ENCODE measurements at places on chromosomes 1 and 21.

DNA sequence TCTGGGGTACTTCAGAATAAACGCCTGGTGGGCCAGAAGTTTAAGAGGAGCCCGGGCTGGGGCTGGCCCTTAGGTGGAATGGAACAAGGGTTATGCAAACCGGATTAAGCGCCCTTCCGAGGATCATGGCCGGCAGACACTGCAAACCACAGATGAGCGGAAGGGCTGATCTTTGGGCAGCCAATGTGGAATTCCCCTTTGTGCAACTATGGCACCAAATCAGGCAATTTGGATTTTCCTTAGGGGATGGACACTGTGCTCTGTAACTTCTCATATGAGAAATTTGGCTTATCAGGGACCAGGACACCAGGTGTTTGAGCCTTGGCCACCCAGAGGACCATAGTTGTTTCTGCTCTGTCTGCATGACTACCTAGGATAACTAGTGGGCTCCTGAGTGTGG is 5.7 kb upstream of the IL10 start:
- no peak for DNase-seq

DNA sequence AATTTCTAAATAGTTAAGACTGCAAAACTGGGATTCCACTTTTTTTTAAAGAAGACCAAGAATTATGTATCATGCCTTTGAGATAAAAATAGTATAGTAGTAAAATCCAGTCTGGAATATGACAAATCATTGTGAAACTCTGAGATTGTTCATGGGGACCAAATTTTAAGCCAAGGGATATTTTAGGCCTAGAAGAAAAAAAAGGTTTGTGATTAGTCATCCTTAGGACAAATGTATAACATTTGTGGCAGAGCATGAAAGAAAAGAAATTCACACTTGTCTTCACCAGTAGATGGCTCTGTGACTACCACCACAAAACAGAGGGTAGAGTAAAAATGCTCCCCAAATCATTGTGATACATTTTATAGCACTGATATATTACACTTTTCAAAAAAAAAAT is 226.1 kb downstream of the KCTD3 start:
- peak; percentile 19 for DNase-seq

DNA sequence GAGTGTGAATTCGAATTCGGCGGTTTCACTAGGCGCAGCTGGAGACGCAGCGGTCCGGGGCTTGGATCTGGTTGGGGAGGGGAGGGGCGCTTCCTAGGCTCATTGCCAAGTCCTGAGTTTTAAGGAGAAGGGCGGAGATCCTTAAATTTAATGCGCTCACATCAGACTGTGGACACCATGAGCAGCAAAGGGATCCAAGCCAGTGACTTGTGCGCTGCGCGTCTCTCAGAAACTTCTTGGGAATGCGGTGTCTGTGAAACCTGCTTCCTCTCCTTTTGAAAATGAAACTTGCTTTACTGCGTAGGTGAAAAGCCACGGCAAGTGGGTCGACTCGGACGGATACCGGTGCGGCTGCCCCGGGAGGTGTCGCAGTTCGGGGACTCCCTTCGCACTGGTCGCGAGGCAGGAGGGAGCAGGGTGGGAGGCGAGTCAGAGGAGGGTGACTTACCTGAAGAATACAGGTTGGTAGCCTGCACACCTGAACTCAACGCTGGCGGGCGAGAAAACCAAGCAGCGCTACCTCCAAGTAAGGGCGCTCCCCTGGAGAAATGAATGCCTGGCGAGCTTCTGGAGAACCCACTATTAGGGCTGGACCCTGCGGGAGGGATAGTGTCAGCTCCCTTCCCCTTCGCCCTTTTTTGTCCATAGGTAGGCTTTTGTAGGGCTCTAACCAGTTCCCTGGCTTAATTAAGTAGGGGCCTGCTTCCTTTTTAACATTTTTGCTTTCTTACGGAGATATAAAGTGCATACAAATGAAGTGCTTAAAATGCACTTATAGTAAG is 992 bp downstream of the TENT5C start:
- DNase-seq, result peak; percentile 29

DNA sequence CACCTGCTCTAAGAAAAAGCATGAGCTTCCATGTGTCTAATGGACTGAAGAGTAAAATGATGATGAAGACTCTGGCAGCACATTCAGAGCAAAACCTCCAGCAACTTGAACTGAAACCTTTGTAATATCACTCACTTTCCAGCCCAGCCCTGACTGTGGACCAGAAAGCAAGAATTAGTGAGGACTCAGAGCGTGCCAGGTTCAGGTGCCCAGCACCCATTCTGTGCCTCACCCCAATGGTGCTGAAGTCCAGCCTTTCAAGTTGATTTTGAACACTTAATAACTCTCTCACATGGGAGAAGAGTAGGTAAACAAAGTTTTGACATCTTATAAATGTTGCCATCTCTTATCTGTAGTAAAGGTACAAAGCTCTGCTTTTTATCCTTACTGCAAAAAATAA is 350.0 kb downstream of the KCNH1 start:
- DNase-seq, result no peak

DNA sequence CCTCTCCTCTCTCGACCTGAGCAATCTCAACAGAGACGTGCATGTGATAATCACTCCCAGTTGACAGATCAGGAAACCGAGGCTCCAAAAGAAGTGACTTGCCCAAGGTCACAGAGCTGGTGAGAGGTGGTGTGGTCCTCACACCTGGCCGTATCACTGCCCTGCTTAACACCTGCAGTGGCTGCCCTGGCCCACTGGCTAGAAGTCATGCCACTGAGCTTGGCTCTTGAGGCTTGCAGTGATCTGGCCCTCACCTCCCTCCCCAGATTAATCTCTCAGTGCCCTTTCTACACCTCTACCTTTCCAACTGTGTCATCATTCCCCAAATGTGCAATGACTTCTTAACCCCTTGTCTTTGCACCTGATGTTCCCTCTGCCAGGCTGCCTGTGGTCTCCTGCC is 38.8 kb downstream of the CDCP2 start:
- DNase-seq, result no peak

DNA sequence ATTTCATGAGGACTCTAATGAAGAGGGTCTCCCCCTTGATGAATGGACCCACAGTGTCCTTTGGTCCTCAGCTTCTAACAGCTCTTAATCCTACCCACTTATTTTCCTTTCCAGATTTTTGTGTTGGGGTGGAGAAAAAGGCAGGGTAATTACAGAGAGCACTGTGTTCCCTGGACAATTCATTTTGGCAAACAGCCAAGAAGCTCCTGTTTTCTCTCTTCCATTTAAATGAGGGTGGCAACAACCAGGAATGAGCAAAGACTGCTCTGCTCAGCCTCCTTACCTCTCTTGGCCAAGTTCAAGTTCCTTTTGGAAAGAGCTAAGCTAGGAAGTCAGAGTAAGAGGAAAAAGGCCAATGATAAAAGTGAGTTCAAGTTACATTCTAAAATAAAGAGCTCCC is 11.9 kb downstream of the XKR8 start:
- no peak for DNase-seq

GRCh38 chr1:176745945-176746344 is 283.0 kb downstream of the PAPPA2 start:
- no peak for DNase-seq

GRCh38 chr21:16422702-16423101 is 692.9 kb downstream of the USP25 start:
- DNase-seq, result no peak

DNA sequence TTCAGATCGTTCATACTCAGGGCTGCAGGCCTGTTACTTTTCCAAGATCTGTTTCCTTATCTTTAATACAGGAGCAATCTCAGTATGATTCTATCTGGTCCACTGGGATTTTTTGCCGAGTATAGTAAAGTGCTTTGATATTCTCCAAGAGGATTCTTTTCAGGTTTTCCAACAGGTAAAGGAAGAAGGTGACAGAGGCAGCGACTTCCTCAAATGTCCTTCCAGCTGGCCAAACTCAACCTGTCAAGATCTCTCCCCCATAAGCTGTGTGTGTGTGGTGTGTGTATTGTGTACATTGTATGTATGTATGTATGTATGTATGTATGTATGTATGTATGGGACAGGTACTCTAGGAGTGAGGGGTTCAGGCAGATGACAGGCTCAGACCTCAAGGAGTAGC is 1.1 kb downstream of the AKR1A1 start:
- DNase-seq, result no peak

GRCh38 chr1:209875515-209875914 is 47.7 kb downstream of the UTP25 start:
- DNase-seq, result no peak

GRCh38 chr1:181134543-181135436 is 46.3 kb downstream of the IER5 start:
- peak; percentile 53 for DNase-seq

DNA sequence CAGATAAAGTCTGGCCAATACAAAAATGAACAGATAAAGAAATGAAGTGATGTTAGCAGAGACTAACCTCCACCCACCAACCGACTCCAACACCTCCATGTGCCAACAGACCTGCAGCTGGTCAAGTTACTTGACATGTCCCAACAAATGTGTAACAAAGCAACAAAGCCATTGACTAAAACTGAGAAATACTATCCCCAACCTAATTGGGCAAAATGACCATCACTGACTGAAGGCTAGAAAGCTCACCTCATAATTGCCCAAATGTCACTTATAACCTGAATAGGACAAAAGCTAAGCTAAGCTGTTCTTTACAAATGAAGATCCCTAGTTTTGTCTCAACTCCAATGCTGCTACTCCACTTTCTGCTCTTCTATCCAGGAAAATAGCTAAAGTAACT is 7.5 kb downstream of the KDM5B start:
- DNase-seq, result no peak

GRCh38 chr1:218303176-218303879 is 18.2 kb downstream of the RRP15 start:
- no peak for DNase-seq

DNA sequence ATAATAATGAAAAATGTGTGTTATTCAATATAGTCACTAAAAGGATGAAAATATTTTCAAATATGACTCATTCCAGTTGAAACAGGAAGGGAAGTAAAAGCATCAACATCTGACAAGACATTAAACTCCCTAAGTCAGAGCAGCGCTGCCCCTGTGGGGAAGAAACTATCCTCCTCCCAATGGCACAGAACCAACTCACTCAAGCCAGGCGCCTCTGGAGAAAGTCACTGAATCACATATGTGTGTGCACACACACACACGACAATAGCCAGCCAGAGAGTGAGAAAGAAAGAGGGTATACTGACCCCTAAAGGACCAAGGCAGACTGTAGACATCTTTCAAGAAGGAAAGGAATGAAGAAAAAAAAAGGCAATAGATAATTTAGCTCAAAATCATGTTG is 126.9 kb downstream of the SETD4 start:
- DNase-seq, result peak; percentile 74
